ENCODE measurements at places on chromosomes 12 and 14. TPM values are rescaled to one million over a fixed set of nuclear protein-coding genes. Genes with fewer than 3 reads are reported as not detected.

GRCh38 chr14:98350213-98350612, 921.8 kb downstream of the BCL11B start:
- DNase-seq = no peak

GRCh38 chr12:6847676-6848075, 3.4 kb downstream of the CDCA3 start:
- no peak for DNase-seq

- peak; percentile 93 for DNase-seq
These were observed 379.6 kb downstream of the CCDC91 start for GRCh38 chr12:28569698-28570411.

Gene LUM
- total RNA-seq = 217 TPM
